GM12878 (cell line): ENCODE measurements at places on chromosomes 6 and 20. TPM values are rescaled to one million over a fixed set of nuclear protein-coding genes. Genes with fewer than 3 reads are reported as not detected.

Gene ANGPT4
- not detected in 2 replicates for total RNA-seq

Gene PTK7
- 6.2 TPM in 2 replicates for total RNA-seq

Gene CST7
- total RNA-seq, result not detected in 2 replicates

Gene SNAP25
- not detected in 2 replicates for total RNA-seq

Gene BHLHE23
- 0.33 TPM in 1 of 2 replicates, not detected in the other for total RNA-seq

Gene BTN1A1
- 1.1 and 1.5 TPM in 2 replicates for total RNA-seq

Gene ZNF337
- 9.0 and 9.6 TPM in 2 replicates for total RNA-seq

Gene SPATS1
- total RNA-seq, result not detected in 2 replicates

Gene WFDC2
- total RNA-seq, result not detected in 2 replicates

Gene CDSN
- total RNA-seq, result not detected in 2 replicates

- H3K36me3 ChIP-seq, result no peaks in the 10 kb centered on the region
- H3K27ac ChIP-seq, result no peak overlapping the region
- no peak overlapping the region for H3K4me3 ChIP-seq
- no peaks in the 10 kb centered on the region for H3K27me3 ChIP-seq
These were observed 60.8 kb downstream of the OGFRL1 start for GRCh38 chr6:71349395-71349794.

DNA sequence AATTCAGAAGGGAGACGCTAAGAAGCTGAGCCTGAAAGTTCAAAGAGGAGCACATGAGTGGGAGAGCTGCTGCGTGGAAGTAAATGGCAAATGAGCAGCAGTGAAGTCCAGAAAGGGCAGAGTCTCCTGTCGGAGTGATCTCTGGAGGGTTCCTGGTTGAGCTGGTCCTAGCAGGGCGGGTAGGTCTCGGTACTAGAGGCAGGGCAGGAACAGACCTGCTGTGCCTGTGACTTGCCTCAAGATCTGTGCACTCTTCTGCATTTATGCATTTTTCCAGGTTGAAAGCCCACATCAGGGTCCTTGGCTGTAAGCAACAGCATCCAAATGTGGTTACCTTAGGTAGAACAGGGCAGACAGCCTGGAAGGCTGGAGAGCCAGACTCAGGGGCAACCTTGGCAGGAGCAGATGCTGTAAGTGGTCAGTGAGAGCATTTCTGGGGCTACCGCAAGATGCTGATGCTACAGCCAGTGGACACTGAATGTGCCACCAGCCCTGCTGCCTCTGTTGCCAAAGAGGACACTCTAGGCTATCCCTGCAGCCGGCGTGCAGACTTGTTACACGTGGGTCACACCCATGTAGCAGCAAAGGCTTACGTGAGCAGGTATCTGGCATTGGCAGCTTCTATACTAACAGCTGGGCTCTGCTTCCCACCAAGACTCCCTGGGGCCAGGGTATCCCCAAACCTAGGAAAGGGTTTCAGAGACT lies 8.4 kb downstream of the DUSP22 start:
- no peaks in the 10 kb centered on the region for H3K27me3 ChIP-seq
- H3K27ac ChIP-seq, result no peak overlapping the region
- no peak overlapping the region for H3K4me3 ChIP-seq
- DNase-seq, result no peak
- H3K4me1 ChIP-seq, result peaks cover 78% of the 10 kb centered on the region

GRCh38 chr6:22364306-22364705 lies 67.5 kb upstream of the PRL start:
- H3K27me3 ChIP-seq, result no peaks in the 10 kb centered on the region
- no peak overlapping the region for H3K4me3 ChIP-seq

GRCh38 chr6:39835821-39836295 lies 43.7 kb downstream of the DAAM2 start:
- H3K4me1 ChIP-seq, result no peaks in the 10 kb centered on the region
- no peaks in the 10 kb centered on the region for H3K36me3 ChIP-seq
- H3K27ac ChIP-seq, result no peak overlapping the region
- H3K27me3 ChIP-seq, result no peaks in the 10 kb centered on the region
- no peak for DNase-seq
- no peak overlapping the region for H3K4me3 ChIP-seq

GRCh38 chr6:135581211-135581610 lies 83.7 kb upstream of the AHI1 start:
- no peak overlapping the region for H3K27ac ChIP-seq
- no peak overlapping the region for H3K4me3 ChIP-seq
- no peak for DNase-seq
- H3K4me1 ChIP-seq, result no peaks in the 10 kb centered on the region
- no peaks in the 10 kb centered on the region for H3K36me3 ChIP-seq
- H3K27me3 ChIP-seq, result no peaks in the 10 kb centered on the region

- no peak for DNase-seq
- H3K27me3 ChIP-seq, result peaks cover 5% of the 10 kb centered on the region
- H3K4me3 ChIP-seq, result no peak overlapping the region
These were observed 3.4 kb downstream of the PCK1 start for GRCh38 chr20:57564180-57564802.

DNA sequence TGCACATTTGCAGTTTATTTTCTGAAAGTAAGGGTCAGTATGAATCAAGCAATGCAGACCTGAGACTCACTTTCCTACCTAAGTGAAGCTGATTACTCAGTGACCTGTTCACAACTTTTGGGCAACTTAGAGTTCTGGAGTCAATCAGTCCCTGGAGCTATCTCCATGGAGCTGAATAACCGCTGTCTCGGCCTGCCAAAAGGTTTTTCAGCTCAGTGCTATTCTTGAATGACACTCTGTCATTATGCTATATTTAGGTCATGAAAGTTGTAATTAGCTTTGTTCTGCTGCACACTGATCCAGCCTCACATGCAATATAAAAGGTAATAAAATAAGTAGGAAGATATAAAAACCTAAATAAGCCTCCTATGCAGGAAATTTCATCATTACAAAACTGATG lies 356.0 kb downstream of the BMP2 start:
- H3K4me1 ChIP-seq, result no peaks in the 10 kb centered on the region
- no peaks in the 10 kb centered on the region for H3K36me3 ChIP-seq
- no peak overlapping the region for H3K4me3 ChIP-seq
- H3K27me3 ChIP-seq, result no peaks in the 10 kb centered on the region
- no peak overlapping the region for H3K27ac ChIP-seq
- DNase-seq, result no peak

GRCh38 chr20:15063081-15063480 lies 725.7 kb upstream of the FLRT3 start:
- no peaks in the 10 kb centered on the region for H3K27me3 ChIP-seq
- no peaks in the 10 kb centered on the region for H3K36me3 ChIP-seq
- no peaks in the 10 kb centered on the region for H3K4me1 ChIP-seq
- DNase-seq, result no peak

DNA sequence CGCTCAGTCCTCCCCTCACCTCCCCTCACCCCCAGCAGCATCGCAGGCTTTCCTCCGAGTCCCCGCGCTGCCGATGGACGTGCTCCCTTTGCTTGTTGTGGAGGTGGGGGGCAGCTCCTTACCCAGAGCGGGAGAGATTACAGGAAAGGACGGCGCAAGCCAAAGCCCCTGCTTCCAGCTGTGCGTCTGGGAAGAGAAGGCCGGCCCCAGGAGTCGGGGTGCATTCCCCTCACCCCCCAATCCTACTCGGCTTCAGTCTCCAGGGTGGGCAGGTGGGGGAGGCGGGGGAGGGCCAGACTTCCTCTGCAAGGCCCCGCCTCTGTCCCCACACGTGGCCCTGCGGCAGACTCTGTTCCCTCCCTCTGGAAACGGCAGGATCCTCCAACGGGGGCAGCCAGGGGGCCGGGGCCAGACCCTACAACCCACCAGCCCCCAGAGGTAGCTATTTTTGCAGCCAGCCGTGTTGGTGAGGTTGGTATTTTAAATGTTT lies 43.6 kb downstream of the NTSR1 start:
- no peaks in the 10 kb centered on the region for H3K36me3 ChIP-seq
- peaks cover 1% of the 10 kb centered on the region for H3K27me3 ChIP-seq
- H3K27ac ChIP-seq, result no peak overlapping the region
- no peak overlapping the region for H3K4me3 ChIP-seq
- no peak for DNase-seq
- no peaks in the 10 kb centered on the region for H3K4me1 ChIP-seq

DNA sequence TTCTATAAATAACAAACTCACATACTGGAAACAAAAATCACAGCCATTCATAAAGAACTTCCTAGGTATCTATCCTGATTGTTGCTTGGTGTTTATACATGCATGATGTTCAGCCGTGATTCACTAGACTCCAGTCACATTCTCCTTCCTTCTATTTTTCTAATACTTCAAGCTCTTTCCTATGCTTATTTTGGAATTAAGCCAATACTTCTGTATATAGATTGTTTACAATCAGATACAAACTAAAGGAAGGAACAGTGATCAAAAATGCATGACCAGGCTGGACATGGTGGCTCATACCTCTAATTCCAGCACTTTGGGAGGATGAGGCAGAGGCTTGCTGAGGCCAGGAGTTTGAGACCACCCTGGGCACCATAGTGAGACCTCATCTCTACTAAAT lies 377.5 kb upstream of the IRAK1BP1 start:
- no peak overlapping the region for H3K4me3 ChIP-seq
- no peaks in the 10 kb centered on the region for H3K27me3 ChIP-seq
- DNase-seq, result no peak
- no peak overlapping the region for H3K27ac ChIP-seq

- H3K4me3 ChIP-seq, result no peak overlapping the region
- H3K36me3 ChIP-seq, result no peaks in the 10 kb centered on the region
- peaks cover 5% of the 10 kb centered on the region; the same call in 1 of the 2 replicates for H3K4me1 ChIP-seq
- DNase-seq, result no peak
- no peak overlapping the region for H3K27ac ChIP-seq
These were observed 8.4 kb upstream of the NUP153 start for GRCh38 chr6:17714879-17715851.

- H3K27me3 ChIP-seq, result no peaks in the 10 kb centered on the region
- H3K27ac ChIP-seq, result peak overlapping the region; percentile 37; the same call in 1 of the 2 replicates
- DNase-seq, result no peak
- peaks cover 34% of the 10 kb centered on the region for H3K4me1 ChIP-seq
These were observed 30.4 kb downstream of the SERPINB9 start for GRCh38 chr6:2872423-2873358.

DNA sequence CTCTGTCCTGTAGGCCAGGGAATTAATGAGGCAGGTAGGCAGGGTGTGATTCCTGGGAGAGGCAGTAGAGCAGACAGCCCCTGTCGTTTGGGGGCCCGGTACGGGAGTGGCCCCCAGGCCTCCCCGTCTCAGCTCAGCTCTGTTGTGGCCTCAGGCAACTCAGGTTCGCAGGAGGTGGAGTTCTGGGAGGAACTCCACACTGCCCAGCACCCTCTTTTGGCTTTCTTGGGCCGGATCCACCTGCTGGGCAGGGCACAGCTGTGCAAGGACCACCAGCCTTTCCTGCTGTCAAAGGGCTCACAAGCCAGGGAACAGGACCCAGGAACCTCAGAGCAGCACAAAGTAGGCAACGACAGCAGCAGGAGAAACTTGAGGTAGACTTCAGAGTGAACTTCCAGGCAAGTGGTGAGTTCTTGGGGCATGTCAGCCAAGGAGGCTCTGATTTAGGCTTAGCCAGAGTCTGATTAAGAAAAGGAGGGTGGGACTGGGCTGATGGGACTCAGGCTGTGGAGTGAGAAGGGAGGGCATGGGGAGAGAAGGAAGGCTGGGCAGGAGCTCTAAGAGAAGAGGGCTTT lies 36.9 kb downstream of the RAB44 start:
- no peak for DNase-seq
- H3K4me1 ChIP-seq, result no peaks in the 10 kb centered on the region; the same call in 1 of the 2 replicates
- H3K27me3 ChIP-seq, result no peaks in the 10 kb centered on the region
- no peak overlapping the region for H3K4me3 ChIP-seq
- no peak overlapping the region for H3K27ac ChIP-seq

DNA sequence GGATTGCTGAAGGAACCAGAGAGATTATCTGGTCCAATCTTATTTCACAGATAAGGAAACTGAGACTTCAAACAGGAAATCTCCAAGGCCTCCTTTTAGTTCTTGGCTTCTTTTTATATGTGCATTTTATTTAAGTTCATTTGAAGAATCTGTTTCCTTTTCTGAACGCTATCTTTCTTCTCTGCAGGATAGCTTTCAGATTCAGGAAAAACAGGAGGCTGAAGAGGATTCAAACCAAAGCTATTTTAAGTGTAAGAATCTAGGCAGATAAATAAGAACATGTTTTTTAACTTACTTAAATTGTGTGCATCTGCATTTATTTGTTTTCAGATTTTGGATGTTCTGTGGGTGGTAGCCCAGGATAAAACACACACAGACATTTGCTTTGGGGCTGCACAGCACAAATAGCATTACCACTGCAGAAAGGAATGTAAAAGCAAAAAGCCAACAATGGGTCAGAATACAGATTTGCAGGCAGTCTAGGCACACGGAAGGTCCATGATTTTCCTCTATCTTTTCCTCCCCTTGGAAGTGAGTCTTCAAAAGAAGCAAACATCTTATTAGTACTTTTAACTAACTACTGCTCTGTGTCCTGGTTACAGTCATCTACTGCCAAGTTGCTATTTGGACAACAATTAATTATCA lies 188.8 kb upstream of the TBX18 start:
- no peak overlapping the region for H3K4me3 ChIP-seq
- no peaks in the 10 kb centered on the region for H3K4me1 ChIP-seq
- no peaks in the 10 kb centered on the region for H3K27me3 ChIP-seq
- DNase-seq, result no peak
- H3K27ac ChIP-seq, result no peak overlapping the region

- no peaks in the 10 kb centered on the region for H3K27me3 ChIP-seq
- DNase-seq, result no peak
- H3K27ac ChIP-seq, result peak overlapping the region; percentile 95; the same call in 1 of the 2 replicates
- peaks cover 16% of the 10 kb centered on the region for H3K4me1 ChIP-seq
- peaks cover 22% of the 10 kb centered on the region for H3K36me3 ChIP-seq
These were observed 3.0 kb downstream of the BAK1 start for GRCh38 chr6:33577106-33577535.

DNA sequence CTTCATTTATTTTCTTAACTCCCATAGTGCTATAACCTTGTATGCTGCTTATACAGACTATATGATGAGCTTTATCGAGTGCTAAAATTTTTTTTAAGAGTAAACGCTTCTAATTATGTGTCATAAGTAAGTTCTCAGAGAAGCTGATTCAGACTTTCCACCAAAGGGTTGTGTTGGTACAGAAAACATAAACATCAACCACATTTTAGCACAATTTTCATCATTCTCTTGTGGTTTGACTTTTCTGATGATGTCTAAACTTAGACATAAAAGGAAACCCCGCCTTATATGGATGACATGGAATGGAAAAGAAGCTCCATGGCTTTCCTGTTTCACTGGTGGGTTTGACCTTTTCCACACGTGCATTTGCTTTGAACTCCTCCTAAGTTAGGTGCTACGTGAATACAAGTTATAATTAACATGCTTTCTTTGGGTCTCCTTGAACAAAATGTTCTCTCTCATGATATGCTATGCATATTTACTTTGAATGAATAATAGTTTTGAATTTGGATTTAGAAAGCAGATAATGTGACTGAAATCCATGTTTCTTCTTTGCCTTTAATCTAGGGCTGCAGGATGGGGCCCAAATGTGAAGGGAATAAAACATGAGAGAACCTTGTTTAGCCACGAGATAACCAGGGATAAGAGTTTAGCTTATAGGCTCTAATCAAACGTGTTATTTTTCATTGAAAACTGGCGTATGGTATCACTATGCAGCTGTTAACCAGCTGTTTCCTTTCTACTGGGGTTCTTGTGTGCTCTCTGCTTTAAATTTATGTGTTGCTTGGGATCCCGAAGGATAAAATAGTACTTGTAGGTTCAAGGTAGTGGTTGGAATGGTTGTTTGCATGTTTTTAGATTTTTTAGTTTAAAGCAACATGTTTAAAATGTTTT lies 127.1 kb upstream of the AHI1 start:
- no peak overlapping the region for H3K27ac ChIP-seq
- H3K27me3 ChIP-seq, result no peaks in the 10 kb centered on the region
- H3K4me3 ChIP-seq, result no peak overlapping the region
- no peaks in the 10 kb centered on the region for H3K36me3 ChIP-seq
- H3K4me1 ChIP-seq, result no peaks in the 10 kb centered on the region
- no peak for DNase-seq
